ENCODE measurements at places on chromosomes 2 and 18.

DNA sequence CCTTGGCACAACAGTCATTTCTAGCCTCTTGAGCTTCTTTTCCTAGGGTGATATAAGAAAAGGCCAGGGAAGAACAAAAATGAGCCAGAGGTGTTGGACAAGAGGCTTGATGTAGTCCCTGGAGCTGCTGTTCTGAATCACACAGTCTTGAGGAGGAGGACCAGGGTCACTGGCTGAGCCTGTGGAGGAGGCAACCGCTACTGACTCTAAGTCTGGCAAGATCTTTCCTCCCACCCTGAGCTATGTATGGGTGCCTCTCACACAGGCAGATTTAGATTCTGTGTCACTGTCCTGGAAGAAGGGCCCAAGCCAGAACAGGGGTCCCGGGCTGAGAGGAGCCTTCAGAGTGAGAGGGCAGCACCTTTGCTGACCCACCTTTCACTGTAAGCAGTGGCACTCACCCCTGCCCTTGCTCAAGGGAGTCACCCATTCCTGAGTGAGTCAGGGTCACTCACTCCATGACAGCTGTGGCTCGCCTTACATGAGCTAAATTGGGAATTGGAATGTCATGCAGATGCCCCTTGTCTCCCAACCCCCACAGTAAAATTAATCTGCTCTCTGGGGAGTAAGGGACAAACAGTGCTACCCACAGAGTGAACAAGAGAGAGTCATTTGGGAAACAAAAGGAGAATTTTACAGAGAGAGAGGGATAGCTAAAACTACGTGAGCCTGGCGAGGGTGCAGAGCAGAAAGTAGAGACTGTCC, at the start of gene TRIM54:
TSS of gene TRIM54 (plus strand) at position 575 of the 705 bp plus-strand sequence. CDS start 303 bp downstream, outside the sequence.
- DNase-seq: no peak

GRCh38 chr2:207224381-207224780, 58.6 kb upstream of the KLF7 start:
- DNase-seq: no peak

DNA sequence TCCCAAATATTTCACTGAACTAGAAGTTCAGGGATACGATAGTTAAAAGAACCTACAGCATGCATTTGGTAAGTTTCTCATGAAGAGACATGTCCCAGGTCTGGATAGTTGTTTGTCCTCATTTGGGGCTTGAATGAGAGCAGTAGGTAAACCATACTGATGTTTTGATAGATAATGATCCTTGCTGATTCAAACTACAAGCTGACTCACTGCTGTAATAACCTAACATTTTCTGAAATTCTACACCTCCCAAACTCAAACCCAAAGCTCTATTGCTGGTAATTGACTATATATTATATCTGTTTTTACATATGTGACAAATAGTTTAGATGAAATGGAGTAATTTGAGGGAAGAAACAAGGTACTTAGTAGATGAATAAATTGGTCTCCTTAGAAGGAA, 154.1 kb upstream of the BOD1L2 start:
- DNase-seq: no peak

DNA sequence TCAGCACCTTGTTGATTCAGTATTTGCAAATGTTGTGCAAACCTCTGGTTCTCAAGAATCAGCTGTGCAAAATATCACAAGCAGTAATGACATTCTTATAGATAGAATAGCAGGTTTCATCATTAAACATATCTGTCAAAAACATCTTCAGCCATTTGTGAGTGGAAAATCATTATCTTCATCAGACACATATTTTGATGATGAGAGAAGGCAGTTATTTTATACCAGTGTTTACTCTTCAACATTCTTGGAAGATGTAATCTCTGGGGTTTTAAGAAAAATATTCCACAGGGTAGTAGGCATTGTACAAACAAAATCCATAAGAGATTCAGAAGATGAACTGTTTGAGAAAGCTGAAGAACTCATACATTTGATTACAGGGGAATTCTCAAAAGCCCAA, 64.3 kb downstream of the FSIP2 start:
- DNase-seq: no peak

- no peak for DNase-seq
These were observed 117.9 kb downstream of the PTRHD1 start for GRCh38 chr2:24675338-24675737.

GRCh38 chr18:36597636-36598035, 231.2 kb downstream of the TPGS2 start:
- no peak for DNase-seq

- DNase-seq: no peak
These were observed 5.7 kb downstream of the GFPT1 start for GRCh38 chr2:69381337-69381737.
